ENCODE measurements at places on chromosomes 11 and 22. TPM values are rescaled to one million over a fixed set of nuclear protein-coding genes. Genes with fewer than 3 reads are reported as not detected.

DNA sequence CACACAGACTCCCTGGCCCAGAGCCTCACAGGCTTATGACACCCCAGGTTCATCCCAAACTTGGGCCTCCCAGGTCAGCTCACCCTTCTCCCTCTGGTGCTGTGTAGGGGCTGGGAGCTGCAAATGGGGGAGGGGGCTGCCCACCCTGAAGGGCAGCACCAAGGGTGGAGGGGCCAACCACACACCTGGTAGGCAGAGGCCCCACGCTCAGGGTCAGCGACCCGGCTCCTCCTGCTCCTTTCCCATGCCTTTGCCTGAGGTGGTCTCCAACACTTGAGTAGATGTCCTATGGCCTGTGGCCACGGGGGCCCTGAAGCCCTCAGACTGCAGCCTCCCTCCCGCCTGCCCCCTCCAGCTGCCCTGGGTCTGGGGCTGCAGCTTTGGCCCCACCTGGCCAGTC lies 3.4 kb downstream of the DGCR6 start:
- DNase-seq = no peak

DNA sequence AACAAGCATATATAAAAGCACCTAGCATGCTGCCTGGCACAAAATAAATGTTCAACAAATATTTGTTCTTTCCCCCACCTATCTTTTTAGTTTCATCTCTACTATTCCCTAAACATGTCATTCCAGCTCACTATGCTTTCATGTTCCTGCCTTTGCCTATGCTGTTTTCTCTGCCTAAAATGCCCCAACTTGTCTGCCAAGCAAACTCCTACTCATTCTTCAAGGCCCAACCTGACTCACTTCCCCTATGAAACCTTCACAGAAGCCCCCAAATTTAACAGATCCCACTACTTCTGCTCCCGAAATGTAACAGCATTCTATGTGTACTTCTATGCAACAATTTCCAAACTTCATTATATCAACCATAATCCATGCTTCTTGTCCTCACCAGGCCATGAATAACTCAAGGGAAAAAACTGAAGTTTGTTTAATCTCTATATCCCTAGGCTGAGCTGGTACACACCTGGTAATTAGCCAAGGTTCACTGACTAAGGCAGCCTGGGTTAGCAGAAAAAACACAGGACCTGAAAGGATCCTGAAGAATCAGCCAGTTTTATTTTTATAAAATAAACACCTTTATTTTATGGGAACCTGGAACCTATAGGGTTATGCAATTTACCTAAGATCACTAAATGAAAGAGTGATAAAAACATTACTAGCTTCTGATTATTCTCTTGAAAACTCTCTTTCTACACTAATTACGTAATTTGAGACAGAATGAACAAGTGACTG lies 72.2 kb downstream of the PAK1 start:
- DNase-seq = no peak

DNA sequence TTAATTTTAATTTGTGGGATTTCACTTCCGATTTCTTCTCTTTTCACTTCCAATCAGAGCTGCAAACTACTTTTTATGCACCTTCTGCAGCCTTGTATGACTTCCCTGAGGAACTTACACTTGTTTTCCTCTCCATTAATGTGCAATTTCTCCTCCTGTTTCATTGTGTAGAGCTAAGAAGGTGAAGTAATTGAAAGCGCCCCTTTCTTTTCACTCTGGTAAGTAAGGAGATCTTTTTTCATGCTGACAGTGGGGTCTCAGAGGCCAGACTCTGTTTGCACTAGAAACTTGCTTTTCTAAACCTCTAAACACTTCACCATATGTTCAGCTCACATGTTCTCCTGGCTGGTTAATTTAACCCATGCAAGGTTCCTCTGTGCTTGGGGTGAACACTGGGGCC lies 117.0 kb downstream of the FANCF start:
- DNase-seq = no peak

DNA sequence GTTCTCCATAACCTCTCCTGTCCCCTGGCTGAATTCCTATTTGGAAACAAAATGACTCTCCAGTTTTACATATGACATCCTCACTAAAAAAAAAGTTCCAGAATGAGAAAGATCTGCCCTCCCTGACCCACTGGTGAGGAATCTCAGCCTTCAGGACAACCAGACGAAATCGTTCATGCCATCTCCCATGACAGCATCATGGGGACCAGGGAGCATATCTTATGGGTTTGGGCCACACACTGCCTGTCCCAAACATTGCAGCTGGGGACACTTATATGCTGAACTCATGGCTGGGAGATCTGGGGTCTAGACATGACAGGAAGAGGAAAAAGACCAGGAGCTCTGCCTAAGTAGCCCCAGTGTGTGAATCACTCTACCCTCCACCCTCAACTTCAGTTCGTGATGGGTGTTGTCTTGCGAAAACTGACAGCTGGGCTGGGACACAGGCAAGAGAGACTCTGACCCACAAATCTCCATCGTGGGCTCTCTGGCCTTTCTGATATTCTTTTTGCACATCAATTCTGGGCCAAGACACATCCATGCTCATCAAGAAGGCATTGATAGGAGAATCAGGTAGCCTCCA lies 102.0 kb downstream of the ZNF280B start:
- no peak for DNase-seq

- DNase-seq = no peak
Observed at GRCh38 chr22:21780259-21780658, 44.7 kb upstream of the YPEL1 start.

- no peak for DNase-seq
Observed at GRCh38 chr11:34745195-34745594, 124.3 kb downstream of the EHF start.

GRCh38 chr11:445765-446588 lies 4.1 kb upstream of the PTDSS2 start:
- DNase-seq = no peak

DNA sequence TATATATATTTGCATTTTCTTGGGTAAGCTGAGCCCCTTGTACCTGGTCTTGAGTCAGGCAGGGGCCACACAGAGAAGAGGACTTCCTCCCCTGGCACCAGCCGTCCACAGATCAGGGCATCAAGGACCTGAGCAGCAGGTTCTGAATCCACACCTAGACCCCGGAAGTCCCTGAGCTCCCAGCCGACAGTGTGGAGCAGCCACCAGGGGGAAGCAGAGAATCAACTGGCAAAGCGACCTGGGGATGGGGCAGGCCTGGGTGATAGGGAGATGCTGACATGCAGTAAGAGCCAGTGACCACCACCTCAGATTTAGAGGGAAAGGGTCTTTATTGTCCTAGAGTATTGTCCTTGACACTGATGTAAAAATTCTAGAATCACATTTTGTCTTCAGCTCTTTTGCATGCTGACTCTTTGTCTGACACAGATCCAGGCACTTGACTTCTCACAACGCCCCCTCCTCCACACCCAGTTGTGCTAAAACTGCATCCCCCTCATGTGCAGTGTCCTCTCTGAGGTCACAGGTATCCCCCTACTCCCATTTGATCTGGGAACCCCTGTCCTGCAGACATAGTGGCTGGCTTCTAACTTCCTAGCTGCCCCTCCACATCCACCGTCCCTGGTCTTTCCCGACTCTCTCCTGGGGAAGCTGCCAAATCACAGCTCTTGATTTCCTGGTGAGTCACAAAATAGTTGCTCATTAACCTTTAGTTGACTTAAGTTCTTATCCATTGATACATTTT lies 109.3 kb downstream of the GGTLC2 start:
- peak; percentile 18 for DNase-seq

DNA sequence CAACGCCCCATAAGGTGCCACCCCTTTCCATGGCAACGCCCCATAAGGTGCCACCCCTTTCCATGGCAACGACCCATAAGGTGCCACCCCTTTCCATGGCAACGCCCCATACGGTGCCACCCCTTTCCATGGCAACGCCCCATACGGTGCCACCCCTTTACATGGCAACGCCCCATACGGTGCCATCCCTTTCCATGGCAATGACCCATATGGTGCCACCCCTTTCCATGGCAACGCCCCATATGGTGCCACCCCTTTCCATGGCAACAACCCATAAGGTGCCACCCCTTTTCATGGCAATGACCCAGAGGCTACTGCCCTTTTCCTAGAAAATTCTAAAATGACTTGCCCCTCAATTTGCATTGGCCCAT lies 72.1 kb downstream of the BRD1 start:
- DNase-seq = no peak

DNA sequence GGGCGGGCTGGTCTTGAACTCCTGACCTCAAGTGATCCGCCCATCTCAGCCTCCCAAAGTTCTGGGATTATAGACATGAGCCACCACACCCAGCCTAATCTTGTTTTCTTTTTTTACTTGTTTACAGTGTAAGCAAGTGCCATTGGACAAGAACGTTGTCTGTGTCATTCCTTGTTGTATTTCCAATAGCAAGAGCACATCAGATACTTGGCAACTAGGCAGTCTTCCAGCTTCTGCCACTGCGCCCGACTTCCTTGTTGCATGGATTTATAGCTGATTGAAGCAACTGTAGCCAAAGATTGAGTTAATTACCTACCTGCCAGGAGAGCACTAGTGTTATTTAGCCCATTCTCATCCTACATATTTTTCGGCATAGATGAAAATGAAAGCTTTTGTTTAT lies 3.1 kb upstream of the SGSM3 start:
- no peak for DNase-seq

- DNase-seq = no peak
Observed at GRCh38 chr11:102653744-102654291, 28.7 kb upstream of the MMP20 start.

DNA sequence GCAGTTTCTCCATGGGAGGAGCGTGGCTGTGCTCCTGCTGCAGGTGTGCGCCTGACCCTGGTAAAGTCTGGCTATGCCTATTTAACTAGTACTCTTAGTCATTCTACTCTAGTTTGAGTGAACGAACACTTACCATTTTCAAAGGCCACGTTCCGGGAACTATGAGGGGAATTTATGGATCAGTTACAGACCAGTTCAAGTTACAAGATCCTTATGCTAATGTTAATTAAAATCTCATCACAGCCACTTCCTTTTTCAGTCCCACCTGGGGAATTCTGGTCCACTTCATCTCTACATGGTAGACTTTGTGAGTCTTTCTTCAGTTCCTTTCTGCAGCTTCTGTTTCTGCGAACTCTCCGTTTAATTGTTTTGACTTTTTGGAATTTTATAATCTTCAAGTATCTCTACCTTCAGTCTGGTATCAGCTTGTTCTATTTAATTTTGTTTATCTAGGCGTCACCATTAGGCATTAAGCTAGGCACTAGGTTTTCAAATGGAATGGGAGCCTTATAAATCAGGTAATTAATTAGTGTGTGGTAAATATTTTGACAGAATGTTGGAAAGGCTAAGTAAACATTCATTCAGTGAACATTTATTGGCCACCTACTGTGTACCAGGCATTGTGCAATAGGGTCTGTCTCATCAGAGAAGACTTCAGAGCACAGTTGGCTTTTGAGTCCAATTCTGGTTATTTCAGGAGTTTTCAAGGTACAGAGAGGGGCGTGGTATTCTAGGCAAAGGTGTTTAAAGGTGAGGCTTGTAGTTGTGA lies 78.9 kb downstream of the GRK3 start:
- no peak for DNase-seq

GRCh38 chr11:128757886-128758612 lies 64.2 kb downstream of the FLI1 start:
- no peak for DNase-seq

- no peak for DNase-seq
Observed at GRCh38 chr11:79121351-79121750, 319.5 kb downstream of the TENM4 start.

DNA sequence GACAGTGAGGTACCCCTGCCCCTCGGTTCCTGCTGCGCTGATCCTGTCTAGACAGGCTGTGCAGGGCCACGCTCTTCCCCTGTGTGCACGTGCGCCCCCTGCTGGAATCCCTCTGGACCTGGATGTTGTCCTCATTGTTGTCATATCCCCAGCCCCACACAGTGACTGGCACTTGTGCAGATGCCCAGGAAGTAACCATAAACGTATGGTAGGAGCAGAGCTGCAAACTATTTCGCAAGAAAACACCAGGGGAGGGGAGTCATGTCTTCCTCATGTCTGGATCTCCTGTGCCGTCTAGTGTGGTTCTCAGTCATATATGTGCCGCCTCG lies 114.7 kb downstream of the CRYBB2 start:
- DNase-seq = no peak

DNA sequence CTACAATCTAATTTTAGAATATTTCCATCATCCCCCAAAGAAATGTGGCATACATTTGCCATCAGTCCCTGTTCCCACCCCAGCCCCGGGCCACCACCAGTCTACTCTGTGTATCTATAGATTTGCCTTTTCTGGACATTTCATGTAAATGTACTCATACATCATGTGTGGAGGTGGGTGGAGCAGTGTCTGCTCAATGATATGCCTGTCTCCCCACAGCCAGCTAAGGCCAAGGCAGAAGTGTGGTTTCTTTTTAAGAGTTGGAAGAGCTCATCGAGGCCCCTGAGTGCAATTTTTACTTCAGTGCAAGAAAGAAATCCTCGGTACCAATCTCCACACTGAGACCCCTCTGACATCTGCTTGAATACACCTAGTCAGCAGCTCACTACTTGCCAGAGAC lies 80.5 kb downstream of the TP53I11 start:
- no peak for DNase-seq

DNA sequence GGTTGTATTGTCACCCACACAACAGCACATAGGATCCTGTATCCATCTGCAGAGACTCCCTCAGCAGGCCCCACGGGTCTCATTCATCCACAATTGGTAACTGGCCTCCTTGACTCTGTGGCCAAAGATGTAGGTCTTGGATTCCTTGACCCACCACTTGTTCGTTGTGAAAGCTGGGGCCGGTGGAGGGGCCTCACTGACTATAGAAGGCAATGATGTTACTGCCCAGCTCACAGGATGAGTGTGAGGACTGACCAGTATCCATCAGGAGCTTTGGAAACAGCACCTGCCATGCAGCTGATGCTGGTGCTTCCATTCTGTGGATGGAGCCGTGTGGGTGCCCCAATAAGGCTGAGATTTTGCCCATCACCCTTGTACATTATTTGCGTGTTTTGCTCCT lies 615.7 kb downstream of the BRD1 start:
- no peak for DNase-seq

DNA sequence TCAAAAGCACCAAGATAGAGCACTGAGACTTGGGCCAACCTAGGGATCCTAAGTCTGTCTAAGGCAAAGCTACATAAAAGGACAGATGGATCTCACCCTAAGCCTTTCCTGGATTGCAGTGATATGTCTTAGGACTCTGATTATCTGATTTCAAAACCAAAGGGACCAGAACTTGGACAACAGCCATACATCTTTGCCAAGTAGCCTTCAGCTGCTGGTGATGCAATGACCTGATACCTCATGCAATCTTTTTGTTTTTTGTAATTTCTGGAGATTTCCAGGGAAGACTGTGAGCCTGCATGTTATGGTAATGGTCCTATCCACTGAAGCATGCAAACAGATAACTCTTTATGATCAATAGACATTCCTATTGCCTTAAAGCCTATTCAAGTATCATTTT lies 230.4 kb upstream of the MTNR1B start:
- DNase-seq = no peak

- DNase-seq = no peak
Observed at GRCh38 chr11:35748644-35749043, 86.1 kb downstream of the TRIM44 start.

GRCh38 chr22:19105867-19106802 lies 16.1 kb downstream of the DGCR2 start:
- DNase-seq = no peak

The PDE3B gene
- 6.2 TPM for total RNA-seq

The SLC25A22 gene
- total RNA-seq = 19.6 TPM

The PIWIL4 gene
- not detected for total RNA-seq

The DAGLA gene
- total RNA-seq = 0.83 TPM

The IGLL1 gene
- not detected for total RNA-seq

The FOLH1 gene
- 1.5 TPM for total RNA-seq

All from H4 (cell line).